ENCODE measurements at places on chromosomes 2 and 18.

DNA sequence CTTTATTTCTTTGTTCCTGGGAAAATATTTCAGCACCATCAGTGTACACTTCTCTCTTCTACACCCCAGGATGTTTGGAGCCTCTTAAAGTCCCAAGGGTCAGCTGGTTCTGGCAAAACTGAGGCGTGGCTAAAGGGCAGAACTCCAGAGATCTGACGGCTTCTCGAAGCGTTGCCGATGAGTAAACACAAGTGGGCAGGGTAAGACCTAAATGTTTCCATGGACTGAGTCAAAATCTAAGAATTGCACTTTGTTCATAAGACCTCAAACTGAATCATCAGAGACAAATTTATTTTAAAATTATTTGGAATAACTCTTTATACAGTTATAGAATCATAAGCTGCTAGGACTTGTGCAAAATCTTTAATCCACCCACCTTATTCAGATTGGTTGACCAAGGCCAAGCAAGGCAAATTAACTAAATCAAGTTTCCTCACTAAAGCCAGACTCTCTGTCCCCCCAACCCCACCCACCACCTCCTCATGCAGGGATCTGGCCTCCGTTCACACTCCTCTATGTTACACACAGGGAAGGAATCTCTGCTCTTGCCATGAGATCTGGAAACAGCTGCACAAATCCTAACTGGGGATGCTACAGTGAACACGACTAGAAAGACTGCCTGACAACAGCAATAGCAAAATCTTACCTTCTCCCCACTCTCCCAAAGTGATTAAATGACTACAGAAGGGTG lies 342.6 kb upstream of the KLHL29 start:
- no peak for DNase-seq

- no peak for DNase-seq
Observed at GRCh38 chr2:151878655-151879563, 50.7 kb upstream of the ARL5A start.

GRCh38 chr2:105329561-105330495 lies at the start of gene TGFBRAP1:
Gene TGFBRAP1 (minus strand): TSS chr2:105329735. CDS start chr2:105308301, 21,434 bp downstream.
- DNase-seq = no peak

GRCh38 chr18:9740071-9740470 lies 32.0 kb downstream of the RAB31 start:
- DNase-seq = no peak

DNA sequence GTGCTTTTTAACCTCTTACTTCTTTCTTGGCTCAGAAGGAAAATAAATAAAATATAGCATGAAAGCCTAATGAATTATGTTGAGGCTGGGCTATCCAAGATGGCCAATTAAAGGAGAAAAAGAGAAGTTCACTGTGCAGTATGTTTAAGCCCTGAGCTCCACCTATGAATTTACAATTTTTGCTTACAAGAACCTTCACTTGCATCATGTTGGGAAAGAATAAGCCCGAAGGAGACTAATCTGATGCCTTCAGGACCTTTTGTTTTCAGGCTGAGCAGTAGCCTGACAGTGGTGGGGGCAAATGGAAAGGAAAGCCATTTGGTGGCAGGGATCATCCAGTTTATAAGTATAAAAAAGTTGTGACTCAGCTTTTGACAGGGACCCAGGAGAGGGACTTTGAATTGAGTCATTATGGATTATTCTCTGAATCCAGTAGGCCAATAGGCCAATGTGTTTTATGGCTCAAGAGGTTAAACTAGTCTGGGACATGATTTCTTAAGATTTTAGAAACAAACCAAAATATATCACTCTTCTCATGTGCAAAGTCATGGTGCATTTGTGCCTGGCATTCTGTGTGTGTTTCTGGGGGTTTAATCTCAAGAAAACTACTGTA lies 56.9 kb downstream of the E2F6 start:
- no peak for DNase-seq

DNA sequence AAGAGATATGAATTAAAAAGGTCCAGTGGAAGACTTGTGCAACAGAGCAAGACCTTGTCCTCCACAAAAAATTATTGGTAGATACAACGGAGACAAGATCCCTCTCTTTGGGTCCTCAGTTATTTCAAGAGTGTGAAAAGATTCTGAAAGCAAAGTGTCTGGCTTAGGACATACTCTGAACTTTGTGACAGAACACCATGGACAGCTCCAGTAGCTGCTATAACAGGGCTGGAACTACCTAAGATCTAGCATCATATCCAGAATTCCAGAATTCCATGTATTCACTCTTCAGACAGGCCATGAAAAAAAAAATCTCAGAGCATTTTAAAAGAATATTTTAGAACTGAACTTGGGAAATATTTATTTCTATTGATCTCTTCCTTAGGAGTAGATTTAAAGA lies 74.8 kb upstream of the ZBTB14 start:
- no peak for DNase-seq

DNA sequence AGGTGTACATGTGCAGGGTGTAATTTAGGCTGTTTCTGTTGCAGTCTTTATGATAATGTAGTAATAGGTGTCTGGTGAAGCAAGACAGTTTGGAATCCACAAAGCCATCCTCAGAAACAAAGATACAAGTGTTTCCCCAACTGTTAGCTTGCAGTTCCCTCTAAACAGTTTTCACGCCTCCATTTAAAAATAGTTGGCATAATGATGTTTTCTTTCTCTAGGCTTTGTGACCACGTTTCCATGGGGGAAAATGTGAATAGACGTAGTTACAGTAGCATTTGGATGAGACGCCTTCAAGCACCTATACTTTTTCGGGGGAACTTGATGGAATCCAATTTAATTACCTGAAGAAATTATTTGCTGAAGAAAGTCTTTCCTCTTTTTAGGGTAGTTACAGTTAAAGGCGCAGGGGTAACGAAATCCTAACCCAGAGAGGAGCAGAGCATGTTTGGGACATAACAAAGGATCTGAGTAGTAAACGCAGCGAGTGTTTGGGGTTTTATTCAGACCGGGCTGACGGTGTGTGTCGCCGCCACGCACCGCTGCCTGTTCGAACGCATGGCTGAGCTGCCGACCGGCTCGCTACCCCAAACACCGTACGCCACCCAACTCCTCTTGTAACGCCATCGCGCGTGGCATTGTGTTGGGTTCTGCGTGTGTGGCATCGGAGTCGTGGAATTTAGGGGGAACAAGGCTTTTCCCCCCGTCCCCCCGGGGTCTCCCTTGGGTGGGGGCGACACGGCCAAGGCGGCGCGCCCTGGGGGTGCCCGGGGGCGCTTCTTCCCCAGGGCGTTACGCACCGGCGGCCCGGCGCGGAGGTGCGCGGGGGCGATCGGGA lies 681 bp upstream of the NRP2 start:
- DNase-seq = no peak

DNA sequence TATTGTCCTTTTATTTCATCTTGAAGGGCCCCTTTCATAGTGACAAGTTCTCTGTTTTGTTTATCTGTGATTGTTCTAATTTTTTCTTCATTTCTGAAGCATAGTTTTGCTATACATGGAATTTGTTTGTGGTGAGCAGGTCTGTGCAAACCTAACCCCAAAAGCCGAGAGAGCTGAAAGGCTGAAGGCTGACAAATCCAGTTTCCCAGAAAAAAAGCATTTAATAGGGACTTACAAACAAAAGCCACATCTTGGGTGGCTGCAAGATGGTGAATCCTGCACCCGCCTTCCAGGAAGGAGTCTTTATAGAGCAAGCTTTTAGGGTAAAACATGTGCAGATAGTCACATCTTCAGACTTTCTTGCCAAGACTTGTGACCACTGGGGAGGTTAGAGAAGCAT lies 473.4 kb upstream of the TRIB2 start:
- DNase-seq = no peak

DNA sequence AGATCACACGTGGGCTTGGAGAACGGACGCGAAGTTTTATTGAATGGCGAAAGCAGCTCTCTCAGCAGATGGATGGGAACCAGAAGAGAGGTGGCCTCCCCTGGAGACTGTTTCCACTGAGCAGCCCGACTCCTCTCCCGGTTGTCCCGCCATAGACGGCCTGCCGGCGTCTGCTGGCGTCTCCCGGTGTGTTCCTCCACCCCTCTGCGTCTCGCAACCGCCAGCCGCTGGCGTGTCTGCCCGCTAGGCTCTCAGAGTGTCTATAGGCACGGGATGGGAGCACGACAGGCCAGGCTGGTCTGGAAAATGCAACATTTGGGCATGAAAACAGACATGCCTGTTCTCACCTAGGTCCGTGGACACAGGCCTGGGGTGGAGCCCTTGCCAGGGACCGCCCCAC lies 366.7 kb upstream of the SOX11 start:
- no peak for DNase-seq

GRCh38 chr2:235946590-235946989 lies 221.6 kb downstream of the GBX2 start:
- DNase-seq = no peak

DNA sequence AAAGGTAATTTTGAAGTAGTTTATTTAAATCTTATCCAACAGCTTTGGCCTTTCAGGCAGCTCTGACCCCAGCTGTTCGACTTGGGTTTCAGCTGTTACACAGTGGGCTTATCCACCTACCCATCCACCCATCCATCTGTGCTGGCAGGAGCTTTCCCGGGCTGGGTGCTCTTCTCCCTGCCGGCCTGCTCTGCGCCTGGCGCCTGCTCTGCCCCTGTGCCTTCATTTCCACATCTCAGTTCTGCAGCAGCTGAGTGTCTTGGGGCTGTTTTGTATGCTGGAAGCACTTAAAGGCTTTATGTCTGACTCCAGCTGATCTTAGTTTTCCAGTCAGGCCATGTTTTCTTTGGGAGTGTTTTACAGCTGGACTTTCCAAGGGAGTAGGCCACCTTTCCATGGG lies 24.2 kb downstream of the LDLRAD4 start:
- no peak for DNase-seq

DNA sequence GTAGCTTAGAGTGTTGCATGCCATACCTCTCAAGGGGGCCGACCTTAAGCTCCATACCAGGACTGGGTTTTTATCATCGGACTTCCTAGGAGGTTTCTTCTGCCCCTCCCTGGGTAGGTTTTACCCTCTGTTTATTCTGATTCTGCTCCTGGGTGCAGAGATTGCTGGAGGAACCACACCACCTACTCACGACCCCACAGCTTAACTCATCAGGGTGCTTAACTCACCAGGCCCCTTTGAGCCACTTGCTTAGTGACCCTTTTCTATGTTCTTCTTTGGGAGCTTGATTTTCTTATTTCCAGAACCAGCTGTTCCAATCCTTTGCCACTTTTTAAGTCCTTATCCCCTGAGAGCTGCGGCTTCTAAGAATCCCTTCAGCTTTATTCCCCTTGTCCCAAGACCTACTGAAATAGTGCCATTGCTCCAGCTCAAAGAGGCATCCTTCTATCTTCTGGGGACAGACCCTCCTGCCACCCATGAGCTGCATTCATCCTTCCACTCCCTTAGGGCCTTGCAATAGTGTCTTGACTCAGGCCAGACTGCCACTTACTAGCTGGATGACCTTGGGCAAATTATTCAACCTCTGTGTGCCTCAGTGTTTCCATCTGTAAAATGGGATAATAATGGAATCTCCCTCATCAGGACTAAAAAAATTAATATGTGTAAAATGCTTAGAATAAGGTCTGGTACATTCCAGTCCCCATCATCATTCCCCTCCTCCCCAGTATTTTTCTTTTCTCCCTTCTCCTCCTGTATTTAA lies 5.8 kb downstream of the OXER1 start:
- DNase-seq = no peak

GRCh38 chr2:171102802-171103201 lies 57.9 kb downstream of the TLK1 start:
- DNase-seq = no peak

DNA sequence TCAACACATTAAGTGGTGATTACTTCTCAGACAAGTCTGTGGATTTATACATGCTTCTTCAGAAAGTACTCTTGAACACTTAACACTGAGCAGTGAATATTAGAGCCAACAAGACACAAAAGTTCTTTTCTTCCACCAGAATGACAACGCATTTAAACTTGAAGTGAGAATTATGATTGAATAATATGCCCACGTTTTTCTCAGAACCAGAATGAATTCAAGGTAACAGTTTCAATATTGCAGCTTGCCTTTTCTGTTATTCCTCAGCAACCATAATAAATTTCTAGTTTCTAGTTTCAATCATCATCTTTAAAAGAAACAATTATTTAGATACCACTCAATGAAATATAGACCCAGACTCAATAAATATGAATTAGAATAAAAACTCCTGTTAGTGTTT lies 547.0 kb downstream of the NUP35 start:
- DNase-seq = no peak

- no peak for DNase-seq
Observed at GRCh38 chr2:150413366-150413765, 74.1 kb downstream of the RND3 start.

DNA sequence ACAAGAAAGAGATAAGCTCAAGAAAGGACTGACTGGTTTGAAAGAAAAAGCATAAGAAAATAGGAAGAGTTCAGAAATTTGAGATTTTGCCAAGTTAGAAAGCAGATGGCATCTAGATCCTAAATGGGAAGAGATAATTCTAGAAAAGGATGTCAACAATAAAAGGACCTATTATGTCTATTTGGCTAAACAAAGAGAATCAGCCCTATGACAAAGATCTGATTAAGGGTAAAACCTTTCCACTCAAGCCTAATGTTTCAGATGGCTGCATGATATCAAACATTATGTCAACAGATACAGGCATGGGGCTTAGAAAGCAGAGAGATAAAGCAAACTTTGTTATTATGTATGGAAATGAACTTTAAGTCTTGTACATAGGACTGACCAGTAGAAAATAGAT lies 465.0 kb upstream of the TRIB2 start:
- no peak for DNase-seq

- DNase-seq = no peak
Observed at GRCh38 chr2:183709829-183710228, 585.6 kb downstream of the NUP35 start.

GRCh38 chr2:211354481-211354880 lies 798.1 kb downstream of the CPS1 start:
- no peak for DNase-seq

GRCh38 chr2:66334237-66335029 lies 100.5 kb upstream of the MEIS1 start:
- DNase-seq = no peak
